ENCODE measurements at places on chromosomes 7 and 10.
A peak's percentile ranks its signal among the peaks of the same experiment; 100 is the strongest.

DNA sequence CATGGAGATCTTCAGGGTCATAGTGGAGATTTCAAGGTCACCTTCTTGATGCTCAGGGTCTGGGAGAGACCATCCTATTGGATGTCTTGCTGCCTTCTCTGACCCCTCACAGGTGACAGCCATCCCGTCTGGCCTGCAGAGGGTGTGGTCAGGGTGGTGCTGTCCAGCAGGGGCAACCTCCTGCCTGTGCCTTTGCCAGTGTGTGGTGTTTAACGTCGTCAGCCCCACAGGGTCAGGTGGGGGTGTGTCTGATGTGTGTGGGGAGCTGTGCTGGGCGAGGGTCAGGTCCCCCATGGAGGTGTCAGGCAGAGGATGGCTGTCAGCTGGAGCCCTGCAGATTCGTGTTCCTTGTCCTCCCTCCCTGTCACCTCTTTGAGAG lies 16.5 kb downstream of the ADCY1 start:
- DNase-seq, result no peak

DNA sequence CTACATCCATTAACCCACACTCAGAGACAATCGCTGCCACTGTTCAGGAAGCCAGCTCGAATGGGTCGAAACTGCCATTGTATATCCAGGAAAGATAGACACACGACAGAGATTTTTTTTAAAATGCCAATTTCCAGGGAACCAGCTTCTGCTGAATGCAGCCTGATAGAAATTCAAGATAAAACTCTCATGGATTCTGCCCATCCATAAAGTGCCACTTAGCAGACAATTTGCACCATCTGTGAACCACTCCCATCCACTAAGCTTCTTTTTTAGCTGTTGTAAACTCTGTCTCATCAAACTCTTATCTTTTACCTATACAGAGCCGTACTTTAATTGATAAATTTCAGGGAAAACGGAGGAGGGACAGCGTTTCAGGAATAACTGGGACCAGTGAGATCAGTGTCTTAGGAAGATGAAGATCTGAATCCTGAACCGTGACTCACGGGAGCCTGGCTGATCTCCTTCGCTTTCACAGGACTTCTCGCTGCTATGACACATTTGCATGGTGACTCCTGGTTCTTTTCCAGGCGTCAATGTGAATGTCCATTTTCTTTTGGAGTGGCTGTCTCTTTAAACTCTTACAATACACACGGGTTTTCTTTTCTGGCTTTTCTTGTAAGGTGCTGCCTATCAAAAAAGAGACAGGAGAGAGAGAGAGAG lies 103.4 kb downstream of the FAM204A start:
- DNase-seq, result no peak

DNA sequence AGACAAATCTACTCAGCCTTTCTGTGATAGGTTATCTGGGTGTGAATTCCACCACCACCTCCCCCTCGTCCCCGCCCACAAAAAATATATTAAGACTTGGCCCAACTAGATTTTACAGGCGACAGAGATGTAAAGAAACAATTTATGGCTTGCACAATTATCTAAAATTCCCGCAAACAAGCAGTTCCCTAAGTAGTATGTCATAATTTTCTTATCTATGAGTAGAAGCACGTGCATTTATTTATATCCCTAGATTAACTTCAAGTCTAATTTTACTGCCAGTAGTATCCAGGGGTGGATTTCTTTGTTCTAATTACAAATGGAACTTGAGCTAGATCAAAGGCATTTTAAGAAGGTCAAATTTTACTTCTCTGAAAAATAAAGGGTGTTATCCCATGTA lies 1.7 kb downstream of the TSPAN12 start:
- DNase-seq, result no peak

DNA sequence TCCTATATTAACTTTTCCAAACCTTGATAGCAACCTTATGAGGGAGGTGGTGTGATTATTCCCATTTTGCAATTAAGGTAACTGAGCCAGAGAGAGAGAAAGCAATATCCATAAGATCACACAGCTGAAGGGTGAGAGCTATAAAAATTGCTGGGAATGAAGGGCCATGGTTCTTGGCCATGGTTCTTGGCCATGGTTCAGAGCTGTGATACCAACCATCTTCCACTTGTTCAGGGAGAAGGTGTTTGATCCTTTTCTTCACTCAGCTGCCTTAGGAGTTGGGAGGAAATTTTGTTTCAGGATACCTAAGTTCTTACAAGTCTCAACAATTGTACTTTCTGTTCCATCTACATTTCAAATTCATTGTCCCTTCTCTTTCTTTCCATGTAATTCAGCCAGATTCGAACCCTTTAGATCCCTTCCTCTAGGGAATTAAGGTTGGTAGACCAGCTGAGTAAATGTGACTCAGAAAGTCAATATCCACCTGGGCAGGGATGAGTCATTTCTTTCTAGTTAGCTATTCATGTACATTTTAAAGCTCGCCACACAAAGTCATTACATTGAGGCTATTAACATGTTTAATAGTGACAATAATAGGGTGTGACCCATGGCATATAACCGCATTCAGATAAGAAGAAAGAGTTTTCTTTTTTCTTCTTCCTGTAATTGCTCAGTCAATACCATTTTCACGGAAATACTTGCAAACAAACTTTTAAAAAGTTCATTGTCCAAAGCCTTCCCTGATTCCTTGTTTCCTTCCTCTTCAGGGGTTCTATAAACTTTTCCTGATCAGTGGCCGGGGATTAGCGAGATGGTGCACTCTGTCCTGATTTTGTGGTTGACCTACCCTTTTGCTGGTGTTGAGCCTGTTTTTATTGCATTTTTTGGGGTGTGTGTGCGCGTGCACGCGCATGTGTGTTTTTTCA lies 143.4 kb downstream of the TCF7L2 start:
- DNase-seq, result no peak

- DNase-seq, result no peak
Observed at GRCh38 chr10:21194510-21194993, 297.4 kb upstream of the NEBL start.

- DNase-seq, result no peak
Observed at GRCh38 chr10:81534991-81535390, 340.0 kb upstream of the NRG3 start.

- DNase-seq, result no peak
Observed at GRCh38 chr10:110845756-110846620, 25.7 kb upstream of the PDCD4 start.

GRCh38 chr7:102942181-102942866 lies 29.5 kb downstream of the LRRC17 start:
- DNase-seq, result no peak

- DNase-seq, result no peak
Observed at GRCh38 chr10:8554574-8554973, 500.1 kb downstream of the GATA3 start.

DNA sequence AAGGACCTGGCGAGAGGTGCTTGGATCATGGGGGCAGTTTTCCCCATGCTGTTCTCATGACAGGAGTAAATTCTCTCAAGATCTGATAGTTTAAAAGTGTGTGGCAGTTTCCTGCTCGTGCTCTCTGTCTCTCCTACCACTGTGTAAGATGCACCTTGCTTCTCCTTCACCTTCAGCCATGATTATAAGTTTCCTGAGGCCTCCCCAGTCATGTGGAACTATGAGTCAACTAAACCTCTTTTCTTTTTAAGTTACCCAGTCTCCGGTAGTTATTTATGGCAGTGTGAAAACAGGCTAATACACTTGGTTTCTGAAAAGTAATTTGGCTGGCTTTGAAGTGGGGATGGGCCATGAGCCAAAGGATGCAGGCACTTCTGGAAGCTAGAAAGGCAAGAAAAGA lies 268.0 kb upstream of the KAT6B start:
- no peak for DNase-seq

DNA sequence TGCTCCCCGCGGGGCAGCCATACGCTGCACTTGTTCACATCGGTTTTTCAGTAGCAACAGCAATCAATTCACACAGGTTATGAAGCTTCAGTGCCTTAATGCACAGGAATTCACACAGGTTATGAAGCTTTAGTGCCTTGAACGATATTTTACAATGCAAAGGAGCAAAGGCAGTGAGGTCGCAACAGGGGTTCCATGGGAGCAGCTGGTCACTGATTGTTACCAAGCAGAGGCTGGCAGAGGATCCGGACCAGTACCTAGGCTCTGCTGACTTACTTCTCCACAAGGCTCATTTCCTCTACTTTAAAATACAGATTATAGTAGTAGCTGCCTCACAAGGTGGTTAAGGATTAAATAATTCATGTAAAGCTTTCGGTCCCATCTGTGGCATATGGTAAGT lies 95.2 kb upstream of the ODAD2 start:
- no peak for DNase-seq

GRCh38 chr7:151764056-151764920 lies 112.6 kb downstream of the PRKAG2 start:
- no peak for DNase-seq

GRCh38 chr7:92737706-92738105 lies 98.7 kb downstream of the CDK6 start:
- DNase-seq, result no peak

DNA sequence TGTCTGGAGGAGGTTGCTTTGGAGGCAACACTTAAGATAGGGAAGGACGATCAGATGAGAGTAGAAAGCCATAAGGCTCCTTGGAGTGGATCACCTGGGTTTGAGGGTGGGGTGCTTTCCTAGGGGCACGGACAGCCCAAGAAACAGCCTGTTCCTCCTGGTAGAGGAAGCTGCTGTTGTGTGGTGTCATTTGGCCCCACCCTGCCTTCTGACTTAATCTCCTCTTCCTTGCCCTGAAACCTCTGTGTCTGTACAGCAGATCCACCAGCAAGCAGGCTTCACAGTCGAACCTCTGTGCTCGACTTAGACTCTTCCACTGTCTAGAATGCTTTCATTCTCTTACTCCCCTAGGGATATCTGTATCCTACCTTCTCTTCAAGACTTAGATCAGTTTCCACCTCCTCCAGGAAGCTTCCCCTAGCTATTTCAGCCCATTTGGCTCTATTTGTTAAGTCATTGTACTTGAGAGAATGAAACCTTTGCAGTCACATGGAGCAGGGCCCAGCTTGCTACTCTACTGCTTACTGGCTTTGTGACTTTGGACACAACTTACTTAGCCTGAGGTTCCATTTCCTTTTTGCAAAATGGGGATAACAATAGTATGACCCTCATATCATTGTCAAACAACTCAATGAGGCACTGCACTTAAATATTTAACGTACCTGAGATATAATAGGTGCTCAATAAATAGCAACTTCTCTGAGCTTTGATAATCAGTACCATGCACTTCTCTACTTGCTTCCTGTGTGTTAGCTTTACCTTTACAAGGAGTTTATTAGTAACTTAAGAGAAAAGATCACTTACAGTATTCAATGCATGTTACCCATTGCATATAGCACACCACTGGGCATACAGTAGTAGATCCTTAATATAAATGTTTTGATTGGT lies 5.0 kb downstream of the MXI1 start:
- no peak for DNase-seq

DNA sequence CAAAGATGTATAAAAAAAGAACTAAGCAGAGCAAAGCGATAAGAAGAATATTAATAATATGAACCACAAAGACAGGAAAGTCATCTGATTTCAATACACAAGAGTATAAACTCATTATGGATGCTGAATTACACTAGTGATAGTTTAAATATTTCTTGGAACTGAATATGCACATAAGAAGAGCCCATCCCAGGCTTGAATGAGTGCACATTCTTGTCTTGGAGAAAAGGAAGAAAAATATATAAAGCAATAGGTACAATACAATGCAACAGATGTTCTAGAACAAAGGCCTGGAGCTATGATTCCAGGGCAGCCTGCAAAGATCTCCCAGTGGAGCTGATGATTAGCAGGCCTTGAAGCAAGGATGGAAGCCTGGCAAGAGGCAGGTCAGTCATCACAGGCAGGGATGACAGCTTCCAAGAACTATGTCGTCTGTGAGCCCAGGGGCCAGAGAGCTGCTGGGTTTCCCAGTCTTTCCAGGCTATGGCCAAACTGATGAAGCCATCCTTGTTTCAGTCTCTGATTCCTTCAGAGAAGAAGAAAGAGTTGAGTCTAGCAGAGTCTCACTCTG lies 277.6 kb downstream of the KCNMA1 start:
- no peak for DNase-seq

DNA sequence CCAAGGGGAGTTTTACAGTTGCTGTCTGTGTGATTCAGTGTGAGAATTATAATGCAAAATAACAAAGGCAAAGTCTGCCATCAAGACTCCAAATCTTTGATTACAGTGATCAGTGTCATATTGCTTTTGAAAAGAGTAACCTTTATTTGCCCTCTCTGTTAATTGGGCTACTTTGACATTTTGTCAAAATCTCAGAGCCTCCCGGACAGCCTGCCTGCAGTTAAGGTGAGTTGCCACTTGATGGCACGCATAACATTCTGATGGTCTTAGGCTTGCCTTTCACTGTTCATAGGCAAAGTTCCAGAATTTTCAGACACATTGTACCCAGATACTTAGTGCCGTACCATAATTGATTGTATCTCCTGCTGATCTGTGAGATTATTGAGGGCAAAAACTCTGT lies 253.5 kb downstream of the ABCA13 start:
- no peak for DNase-seq

GRCh38 chr7:150948791-150949251 lies 29.3 kb downstream of the KCNH2 start:
- DNase-seq, result no peak

- DNase-seq, result no peak
Observed at GRCh38 chr10:1174022-1174421, 117.8 kb downstream of the WDR37 start.

DNA sequence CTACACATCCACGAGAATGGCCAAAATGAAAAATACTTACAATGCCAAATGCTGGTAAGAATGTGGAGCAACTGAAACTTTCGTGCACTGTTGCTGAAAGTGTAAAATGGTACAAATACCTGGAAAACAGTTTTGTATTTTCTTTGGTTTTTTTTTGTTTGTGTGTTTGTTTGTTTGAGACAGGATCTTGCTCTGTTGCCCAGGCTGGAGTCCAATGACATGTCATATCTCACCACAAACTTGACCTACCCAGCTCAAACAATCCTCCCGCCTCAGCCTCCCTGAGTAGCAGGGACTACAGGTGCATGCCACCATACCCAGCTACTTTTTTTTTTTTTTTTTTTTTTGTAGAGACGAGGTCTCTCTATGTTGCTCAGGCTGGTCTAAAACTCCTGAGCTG lies 35.6 kb upstream of the CAV2 start:
- DNase-seq, result no peak

DNA sequence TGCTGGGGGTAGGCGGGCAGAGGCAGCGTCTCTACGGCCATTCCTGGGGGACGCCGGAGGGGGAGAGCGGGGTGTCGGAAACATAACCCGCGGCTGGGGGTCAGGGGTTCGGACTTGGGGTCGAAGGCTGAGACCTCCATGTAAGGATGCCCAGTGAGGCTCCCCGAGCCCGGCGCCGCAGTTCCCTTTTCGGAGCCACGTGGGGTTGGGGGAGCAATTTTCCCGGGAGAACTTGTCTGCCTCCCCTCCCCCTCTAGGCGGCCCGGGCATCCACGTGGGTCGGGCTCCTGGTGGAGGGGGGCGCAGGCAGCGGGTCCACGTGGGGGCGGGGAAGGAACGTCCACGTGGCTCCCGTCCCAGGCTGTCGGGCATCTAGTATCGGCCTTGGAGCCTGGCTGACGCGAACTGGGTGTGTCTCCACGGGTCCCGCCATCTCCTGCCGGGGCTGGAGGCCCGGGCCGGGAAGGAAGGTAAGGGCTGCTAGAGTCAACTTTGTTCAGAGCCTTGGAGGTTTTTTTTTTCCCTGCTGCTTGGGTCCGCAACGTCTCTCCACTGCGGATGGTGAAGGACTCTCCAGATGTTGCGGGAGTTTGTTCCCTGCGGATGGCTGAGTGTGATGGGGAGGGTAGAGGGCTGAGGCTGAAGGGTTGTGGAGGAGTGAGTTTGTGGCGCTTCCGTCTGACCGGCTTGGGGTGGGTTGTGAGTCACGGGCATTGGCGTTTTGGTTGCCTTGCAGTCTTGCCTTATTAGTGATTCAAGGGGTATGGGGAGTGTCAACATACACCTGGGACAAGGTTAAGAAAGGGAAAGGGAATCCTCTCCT lies 744 bp downstream of the PPRC1 start:
- DNase-seq, result peak; percentile 87

Measured in nucleus accumbens (tissue), 56 donors.